HCEC 1CT (cell line): ENCODE measurements at places on chromosomes 12 and 14.

- no peak for DNase-seq
Observed at GRCh38 chr14:104746071-104746545, 6.8 kb upstream of the SIVA1 start.

DNA sequence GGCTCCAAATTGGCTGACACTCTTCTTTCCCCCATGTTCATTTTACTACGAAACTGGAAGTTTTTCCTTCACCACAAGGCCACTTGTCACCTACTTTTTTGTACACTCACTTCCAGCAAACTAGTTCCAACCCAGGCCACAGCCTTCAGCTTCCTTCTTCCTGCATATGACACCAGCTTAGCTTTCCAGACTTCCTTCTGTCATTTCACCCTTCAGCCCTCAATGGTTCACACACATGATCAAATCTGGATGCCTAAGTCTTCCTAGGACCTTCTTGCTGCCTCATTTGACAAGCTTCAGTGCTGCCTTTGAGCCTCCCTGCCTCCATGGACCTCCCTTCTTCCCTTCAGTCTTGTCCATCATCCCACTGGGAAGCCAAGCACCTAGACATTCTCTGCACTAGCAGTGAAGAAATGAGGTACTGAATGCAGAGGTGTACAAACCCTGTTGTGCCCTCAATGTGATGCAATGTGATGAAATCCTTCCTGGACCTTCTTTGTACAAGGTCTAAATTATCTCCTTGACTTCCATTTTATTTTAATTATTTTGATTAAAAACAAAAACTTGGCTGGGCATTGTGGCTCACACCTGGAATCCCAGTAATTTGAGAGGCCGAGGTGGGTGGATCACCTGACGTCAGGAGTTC, 4.3 kb upstream of the REC8 start:
- DNase-seq, result no peak

DNA sequence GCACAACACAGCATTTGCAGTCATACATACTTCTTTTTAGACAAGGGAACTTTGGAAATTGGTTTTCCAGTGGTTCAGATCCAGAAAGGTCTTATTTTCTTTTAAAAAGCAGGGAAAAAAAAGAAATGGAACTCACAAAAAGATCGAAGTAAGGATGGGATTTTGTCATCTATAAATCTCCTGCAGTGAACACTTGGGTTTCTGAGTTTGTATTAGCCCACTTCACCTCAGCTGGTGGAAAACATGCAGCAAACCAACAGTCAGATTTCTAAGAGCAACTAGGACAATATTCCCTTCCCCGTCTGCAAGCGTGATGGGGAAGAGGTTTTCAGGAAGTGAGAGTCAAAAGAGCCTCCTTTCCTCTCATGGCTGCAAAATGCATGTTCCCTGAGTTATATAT, 4.6 kb downstream of the MYF5 start:
- DNase-seq, result no peak

DNA sequence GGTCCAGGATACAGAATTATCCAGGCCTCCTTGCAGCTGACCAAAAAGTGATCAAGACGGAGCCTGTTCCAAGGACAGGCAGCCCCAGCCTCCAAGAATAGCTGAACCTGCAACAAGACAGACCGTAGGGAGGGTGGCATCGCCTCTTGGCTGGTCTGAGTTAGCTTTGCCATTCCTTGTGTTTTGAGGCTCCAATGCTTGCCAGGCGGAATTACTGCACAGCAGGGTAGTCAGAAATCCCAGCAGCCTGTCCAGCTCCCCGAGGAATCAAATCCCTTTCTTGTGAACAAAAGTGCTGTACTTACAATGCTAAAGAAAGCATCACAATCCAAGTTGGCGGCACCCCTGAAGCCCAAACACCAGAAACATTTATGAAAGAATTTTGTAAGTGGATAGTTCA, 246.9 kb downstream of the TMEM132C start:
- DNase-seq, result no peak

DNA sequence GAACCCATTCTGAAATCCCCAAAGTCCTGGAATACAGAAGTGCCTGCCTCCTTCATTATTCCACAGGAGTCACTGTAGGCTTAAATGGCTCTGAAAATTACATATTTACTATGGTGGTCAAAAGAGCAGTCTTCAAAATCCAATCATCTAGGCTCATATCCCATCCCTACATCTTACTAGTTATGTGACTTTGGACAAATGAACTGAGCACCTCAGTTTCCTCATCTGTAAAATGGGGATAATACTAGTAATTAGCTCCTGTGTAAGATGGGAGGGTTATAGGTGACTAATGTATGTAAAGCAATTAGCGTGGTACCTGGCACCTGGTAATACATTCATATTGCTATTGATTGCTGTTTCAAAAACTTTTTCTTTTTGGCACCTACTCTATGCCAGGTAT, 243.6 kb downstream of the CHST11 start:
- no peak for DNase-seq

DNA sequence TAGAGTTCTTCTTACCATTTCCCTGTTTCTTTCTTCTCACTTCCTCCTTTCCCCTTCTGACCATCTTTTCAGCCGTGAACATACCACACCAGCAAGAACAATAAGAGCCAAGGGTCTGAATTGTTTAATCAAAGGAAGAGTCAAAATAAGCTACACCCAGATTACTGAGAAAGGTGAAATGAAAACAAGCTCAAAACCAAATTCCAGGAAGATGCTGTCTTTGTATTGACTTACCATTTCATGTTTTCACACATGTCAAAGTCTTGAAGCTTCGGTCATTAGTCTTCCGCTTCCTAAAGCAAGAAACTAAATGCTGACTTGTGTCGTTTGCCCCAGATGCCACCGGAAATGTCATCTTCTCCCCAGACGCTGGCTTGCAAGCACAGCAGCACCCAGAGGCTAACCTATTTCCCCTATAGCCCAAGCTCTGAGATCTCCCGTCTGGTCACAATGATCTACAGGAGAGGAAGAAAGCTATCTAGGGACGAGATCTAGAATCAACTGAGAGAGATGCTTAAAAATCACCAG, 136.5 kb upstream of the AMIGO2 start:
- DNase-seq, result no peak

DNA sequence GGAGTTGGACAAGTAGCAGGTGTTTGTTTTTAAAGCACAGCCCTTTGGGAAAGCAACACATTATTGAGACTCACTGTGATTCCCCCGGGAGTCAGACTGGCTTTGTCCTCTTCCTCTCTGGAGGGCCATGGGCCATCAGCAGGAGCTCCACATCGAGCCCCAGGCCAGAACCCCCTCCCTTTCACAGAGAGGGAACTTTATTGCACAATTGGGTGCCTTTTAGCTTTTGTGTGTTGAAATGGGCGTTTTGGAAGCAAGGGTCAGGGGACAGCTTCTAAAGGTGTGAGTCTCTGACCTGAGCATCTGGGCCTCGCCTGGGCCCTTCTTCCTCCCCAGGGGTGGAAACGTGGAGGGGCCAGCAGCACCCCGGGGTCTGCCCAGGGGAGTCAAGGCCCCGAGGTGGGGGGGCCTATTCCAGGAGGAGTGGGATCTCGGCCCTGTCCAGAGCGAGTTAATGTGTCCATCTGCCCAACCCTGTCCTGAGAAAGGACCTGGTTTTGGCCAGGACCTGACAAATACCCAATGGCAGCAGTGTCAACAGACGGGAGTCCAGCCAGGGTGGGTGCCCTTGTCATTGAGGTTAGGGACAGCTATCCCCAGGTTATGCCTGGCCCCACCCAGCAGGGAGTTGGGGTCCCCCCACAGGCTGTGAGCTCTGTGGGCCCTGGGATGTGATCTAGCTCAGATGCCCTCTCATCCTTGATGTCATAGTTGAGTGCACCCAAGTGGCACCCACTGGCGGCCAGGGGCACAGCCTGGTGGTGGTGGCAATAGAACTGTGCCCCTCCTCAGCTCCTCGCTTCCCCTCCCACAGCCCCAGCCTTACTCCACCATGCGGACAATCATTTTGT, 37.1 kb downstream of the SLC8B1 start:
- no peak for DNase-seq

- DNase-seq, result no peak
Observed at GRCh38 chr12:57897286-57897974, 43.9 kb upstream of the ATP23 start.

GRCh38 chr14:92507174-92507768, 6.3 kb upstream of the RIN3 start:
- no peak for DNase-seq

DNA sequence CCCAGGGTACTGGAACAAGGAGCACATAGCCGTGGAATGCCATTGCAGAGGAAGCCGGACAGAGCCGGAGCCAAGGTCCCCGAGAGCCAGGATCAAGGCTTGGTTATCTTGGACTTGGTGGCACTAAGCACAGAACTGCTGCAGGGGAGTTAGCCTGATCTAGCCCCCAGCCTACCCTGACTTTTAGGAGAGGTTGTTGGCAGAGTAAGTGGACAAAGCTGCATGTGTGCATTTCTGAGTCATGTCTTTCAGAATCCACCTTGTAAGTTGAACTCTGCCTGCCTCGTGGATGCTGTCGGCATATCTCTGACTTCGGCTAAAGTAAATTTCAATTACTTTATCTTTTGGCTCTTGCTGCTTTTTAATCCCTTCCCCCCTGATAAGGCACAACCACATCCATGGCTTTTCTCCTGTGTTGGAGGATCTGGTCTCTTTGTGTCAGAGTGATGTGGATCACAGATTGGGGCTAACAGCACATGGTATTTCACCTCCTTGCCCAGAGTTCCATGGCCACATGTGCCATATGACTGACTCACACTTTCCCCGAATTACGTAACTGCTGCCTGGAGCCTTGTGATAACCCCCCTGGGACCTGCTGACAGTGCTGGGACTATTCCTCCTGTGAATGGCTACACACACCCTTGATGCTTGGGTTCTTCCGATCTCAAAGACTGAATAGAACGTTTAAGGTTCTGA, 240.3 kb downstream of the EMP1 start:
- no peak for DNase-seq
